ENCODE measurements at places on chromosomes 11 and 22. TPM values are rescaled to one million over a fixed set of nuclear protein-coding genes. Genes with fewer than 3 reads are reported as not detected.

DNA sequence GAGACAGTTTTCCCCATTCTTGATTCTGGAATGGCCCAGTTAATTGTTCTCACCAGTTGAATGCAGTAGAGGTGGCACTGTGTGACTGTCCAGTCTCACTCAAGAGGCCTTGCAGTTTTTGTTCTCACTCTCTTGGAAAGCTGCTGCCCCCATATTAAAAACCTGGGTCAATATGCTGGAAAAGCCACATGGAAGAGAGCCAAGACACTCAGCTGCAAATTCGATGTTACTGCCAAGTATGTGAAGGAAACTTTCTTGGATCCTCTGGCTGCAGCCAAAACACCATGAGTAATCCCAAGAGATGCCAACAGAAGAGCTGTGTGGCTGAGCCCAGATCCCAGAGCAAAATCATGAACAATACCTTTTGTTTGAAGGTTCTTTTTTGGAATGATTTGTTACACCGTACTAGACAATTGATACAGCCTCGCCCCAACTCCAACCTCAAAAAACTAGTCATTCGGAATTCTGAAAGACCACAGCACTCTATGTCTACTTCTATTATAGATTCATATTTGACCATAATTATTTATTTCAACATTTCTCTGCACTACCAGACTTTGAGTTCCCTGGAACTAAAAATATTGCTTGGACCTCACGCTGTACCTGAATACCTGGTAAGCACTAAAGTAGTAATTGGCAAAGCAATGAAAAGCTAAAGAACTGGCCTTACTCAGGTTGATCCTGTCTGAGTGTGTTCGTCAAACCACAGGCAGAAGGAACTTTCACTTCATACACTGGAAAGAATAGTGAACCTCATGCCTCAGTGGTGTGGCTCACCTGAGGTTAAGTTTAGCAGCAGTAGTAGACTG, 378.8 kb downstream of the ETS1 start:
- no peaks in the 10 kb centered on the region for H3K27me3 ChIP-seq
- H3K4me3 ChIP-seq = no peak overlapping the region
- no peak overlapping the region for H3K27ac ChIP-seq
- no peaks in the 10 kb centered on the region for H3K36me3 ChIP-seq
- peaks cover 37% of the 10 kb centered on the region for H3K4me1 ChIP-seq

GRCh38 chr11:27696961-27697360, 3.3 kb downstream of the BDNF start:
- H3K4me1 ChIP-seq = peaks cover 29% of the 10 kb centered on the region
- H3K27me3 ChIP-seq = peaks cover 33% of the 10 kb centered on the region
- H3K36me3 ChIP-seq = no peaks in the 10 kb centered on the region
- no peak overlapping the region for H3K27ac ChIP-seq
- no peak for DNase-seq

BIK gene
- total RNA-seq = 0.58 TPM

DNA sequence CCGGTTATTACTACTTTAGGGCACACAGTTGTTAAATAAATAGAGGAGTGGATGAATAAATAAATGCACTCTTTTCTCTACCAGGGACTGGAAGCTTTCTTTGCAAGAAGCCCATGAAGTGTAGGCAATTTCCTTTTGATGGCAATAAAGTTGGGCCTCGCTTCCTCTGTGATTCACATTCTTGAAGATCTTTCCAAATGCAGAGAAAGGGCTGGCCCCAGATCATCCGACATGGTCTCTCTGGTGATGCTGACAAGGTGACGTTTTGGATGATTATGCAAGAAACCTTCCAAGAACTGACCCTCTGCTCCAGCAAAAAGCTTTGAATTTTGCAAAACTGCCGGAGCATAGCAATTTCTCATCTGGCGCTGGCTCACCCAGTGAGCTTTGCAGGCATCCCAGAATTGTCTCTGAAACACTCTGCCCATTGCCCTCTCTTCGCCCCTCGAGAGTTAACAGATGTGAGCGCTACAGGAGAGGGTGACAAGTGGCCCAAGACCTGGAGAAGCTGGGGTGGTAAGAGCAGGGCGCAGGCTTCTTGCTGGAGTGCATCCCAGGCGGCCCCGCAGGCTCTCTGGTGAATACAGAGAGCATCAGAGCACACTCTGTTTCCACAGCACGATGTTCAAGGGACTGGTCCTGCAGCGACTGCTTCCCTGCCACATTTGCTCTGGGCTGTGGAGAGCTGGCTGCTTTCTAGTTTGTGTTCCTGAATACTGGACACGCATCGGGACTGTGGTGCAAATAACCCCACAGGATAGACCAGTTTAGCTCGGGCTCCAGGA, 11.5 kb upstream of the IFT27 start:
- no peak overlapping the region for H3K27ac ChIP-seq
- H3K4me1 ChIP-seq = no peaks in the 10 kb centered on the region
- H3K27me3 ChIP-seq = peaks cover 54% of the 10 kb centered on the region
- no peaks in the 10 kb centered on the region for H3K36me3 ChIP-seq
- no peak for DNase-seq

DNA sequence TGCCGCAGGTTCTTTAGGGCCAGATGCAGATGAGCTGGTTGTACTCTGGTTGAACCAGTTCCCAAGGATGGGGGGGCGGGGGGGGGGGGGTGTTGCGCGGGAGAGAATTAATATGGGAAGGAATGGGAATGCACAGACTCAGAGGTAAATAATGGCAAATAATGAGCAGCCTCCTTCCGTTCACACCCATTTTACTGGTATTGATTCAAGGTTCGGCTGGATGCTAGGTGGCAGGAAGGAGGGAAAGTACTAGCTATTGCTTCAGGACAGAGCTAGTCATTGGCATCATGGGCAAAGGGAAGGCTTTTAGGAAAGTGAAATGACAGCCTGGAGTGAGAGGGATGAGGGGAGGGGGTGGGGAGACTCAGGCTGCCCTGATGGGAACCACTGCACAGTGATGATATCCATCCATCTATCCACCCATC, at the start of gene VSTM5:
Gene VSTM5, minus strand, starts transcription at position 25 of the 425 bp plus-strand sequence. CDS start 116 bp downstream, outside the sequence.
- no peaks in the 10 kb centered on the region for H3K36me3 ChIP-seq
- H3K4me1 ChIP-seq = no peaks in the 10 kb centered on the region
- no peak for DNase-seq
- no peak within 1 kb of the TSS for H3K27ac ChIP-seq
- H3K4me3 ChIP-seq = peak within 1 kb of the TSS; percentile 63

DNA sequence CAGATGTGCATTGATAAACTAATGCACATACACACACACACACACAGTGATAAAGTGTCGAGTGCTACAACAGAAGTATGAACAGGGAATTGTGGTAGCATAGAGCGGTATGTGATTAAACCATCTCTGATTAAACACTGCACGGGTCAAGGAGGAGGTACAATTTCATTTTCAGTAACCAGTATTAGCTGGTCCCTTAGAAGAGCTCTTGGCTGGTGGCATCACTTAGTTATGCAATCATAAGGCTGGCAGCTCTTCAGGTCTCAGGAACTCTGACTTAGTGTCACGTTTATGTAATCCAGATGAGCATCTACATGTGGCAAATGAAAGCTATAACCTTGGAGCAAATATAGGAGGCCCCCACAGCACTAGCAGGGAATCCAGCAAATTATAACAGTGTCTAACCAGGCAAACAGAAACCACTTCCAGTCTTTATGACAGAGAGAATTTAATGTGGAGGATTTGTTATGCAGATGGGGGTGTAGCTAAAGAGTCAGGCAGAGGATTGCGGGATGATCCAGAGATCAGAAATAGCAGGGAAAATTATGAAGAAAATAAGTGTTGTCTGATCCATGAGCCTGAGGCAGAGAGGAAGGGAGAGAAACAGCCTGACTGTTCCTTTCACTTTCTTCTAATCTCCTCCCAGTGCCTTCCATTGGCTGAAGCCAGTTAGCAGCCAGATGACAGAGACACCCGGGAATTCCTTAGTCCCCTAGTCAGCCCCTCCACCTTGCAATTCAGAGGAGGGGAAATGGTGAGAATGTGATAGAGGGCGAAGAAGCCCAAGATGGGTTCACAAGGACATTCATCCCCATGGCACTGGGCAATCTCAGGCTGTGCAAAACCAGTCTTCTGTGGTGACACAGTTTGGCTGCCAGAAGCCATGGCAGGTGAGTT, 533.1 kb upstream of the TENM4 start:
- H3K4me3 ChIP-seq = no peak overlapping the region
- no peaks in the 10 kb centered on the region for H3K36me3 ChIP-seq
- peaks cover 4% of the 10 kb centered on the region for H3K27me3 ChIP-seq
- H3K4me1 ChIP-seq = no peaks in the 10 kb centered on the region
- DNase-seq = no peak
- no peak overlapping the region for H3K27ac ChIP-seq

DNA sequence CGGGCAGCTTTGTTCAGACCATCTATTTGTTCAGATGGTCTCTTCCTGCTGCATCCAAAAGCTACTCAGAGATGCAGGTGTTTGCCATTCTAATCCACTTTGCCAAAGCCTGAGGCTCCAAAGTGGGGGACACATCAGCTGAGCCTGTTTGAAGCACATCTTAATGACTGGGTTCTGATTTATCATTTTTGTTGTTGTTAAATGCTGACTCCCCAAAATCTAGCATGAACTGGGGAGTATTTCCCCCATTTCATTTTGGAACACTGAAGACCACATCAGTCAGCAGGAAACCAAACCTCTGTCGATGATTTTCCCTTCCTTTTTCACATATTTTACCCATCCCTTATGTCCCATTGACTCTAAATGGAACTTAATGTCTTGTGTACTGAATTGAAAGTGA, 262.6 kb downstream of the NTM start:
- peaks cover 4% of the 10 kb centered on the region for H3K27me3 ChIP-seq
- H3K36me3 ChIP-seq = no peaks in the 10 kb centered on the region
- no peak for DNase-seq
- no peak overlapping the region for H3K4me3 ChIP-seq
- no peaks in the 10 kb centered on the region for H3K4me1 ChIP-seq

- no peaks in the 10 kb centered on the region for H3K27me3 ChIP-seq
- H3K4me1 ChIP-seq = no peaks in the 10 kb centered on the region
- no peak for DNase-seq
- H3K27ac ChIP-seq = no peak within 1 kb of the TSS
- no peak within 1 kb of the TSS for H3K4me3 ChIP-seq
Measured at GRCh38 chr22:16824716-16825687, at the start of gene XKR3. Gene XKR3, minus strand, starts transcription at chr22:16825411. Its CDS starts 17,338 bp downstream, at chr22:16808073.

All from heart right ventricle (tissue), 16 donors.